ENCODE measurements at places on chromosomes 4 and X.

GRCh38 chr4:5009796-5010195, 9.5 kb downstream of the CYTL1 start:
- no peak for DNase-seq

GRCh38 chrX:147565237-147565636, 346.5 kb upstream of the FMR1 start:
- DNase-seq = no peak

DNA sequence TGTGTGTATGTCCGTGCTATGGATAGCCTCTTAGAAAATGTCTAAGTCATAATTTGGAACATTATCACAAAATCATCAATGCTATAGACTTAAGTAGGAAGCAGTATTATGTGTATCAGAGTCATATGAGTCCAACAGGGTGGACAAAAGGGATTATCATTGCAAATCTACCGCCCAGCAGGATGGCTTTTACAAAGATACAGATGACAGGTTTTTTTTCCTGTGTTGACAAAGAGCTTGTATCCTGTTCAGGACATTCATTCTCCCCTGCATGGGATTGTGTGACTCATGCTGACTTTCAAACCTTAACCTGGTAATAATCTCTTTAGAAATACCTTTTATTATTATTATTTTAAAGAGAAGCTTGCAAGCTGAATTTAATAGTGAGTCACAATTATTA, 310.3 kb upstream of the GNPDA2 start:
- no peak for DNase-seq

GRCh38 chrX:113868177-113868576, 715.7 kb upstream of the HTR2C start:
- no peak for DNase-seq

DNA sequence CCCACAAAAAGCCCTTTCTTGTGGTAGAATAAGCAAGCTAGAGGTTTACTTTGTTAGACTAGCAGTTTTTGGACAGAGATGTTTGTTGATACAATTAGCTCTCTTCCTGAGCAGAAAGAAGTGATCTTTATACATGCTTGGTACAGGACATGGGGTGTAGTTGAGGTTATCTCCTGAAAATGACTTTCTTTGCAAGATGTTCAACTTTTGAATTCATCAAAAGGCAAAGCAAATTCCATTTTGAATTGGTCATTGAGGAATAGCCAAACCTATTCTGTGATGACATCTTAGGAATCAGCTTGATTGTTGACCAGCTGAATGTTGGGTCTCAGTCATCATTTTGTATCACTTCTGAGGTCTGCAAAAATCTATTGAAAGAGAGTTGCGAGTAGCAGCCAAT, 3.8 kb downstream of the CPE start:
- no peak for DNase-seq

GRCh38 chr4:42568610-42569207, 88.2 kb downstream of the ATP8A1 start:
- no peak for DNase-seq

GRCh38 chr4:155906554-155907247, 3.2 kb downstream of the TDO2 start:
- DNase-seq = peak; percentile 68

DNA sequence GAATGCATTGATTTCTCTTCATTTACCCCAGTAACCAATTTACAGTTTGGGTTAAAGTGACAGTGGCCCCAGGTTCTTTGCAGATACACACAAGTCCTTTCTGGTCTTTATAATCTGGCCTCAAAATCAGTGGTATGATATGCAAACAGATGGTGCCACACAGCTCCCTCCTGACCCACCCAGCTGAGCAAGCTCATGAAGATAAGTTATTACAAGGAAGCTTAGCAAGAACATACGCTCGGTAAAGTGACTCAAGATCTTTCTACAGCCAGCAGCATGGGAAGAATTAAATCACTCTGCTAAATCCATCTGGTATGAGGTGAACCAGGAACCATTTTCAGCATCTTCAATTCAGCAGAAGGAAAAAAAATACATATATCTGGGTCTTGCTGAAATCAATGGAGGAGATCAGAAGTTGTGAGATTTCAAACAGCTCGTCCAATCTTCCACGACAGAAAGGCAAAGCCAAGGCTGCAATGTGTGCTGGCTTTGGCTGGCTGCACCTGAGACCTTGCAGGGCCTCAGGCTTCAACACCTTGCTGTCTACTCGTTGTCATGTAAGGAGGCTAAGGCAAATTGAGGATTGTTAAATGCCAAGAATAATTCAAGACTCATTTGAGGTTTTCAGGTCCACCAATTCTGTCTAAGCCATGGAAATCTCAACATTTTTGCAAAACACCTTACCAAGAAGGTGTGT, 28.2 kb downstream of the SEL1L3 start:
- DNase-seq = no peak

GRCh38 chr4:138522366-138522765, 280.2 kb upstream of the SLC7A11 start:
- no peak for DNase-seq

GRCh38 chrX:150167482-150168324, 195.4 kb upstream of the MAMLD1 start:
- DNase-seq = no peak

DNA sequence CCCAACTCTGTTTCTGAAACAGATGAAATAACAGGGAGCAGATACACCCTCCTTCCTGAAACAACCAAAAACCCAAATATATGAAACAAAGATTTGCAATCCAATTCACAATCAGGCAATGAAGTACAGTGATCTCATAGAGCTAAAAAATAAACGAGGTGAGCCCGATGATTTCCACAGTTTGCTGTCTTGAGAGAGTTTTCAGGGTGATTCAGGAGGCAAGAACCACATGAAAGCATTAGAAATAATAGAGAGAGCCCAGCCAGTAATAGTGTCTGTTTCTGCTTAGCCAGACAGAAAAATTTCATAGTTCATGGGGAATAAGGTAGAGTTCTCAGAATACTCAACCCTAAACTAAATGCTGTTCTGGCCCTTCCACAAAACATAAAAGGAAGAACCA, 296.2 kb downstream of the PDHA2 start:
- DNase-seq = no peak

DNA sequence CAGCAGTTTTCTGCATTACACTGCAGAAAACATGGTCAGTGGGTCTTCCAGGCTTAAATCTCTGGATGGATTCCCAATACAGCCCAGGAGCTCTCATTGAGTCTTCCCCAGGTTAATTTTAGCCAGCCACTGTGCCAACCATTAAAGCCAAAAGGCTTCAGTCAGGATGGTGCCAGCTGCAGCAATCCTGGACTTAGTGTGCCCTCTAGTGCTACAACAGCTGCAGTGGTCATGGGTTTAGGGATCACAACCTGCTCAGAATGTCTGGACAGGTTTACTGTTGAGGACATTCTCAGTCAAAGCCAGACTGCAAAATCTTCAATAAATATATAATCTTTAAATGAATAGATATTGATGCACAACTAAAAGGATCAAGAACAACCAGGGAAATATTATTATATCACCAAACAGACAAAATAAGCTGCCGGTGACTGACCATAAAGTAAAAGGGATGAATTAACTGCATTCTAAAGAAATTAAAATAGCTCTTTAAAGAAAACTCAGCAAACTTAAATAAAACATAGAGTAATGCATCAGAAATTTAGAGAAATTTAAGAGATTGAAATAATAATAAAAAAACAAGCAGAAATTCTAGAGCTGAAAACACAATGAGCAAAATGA, 639.9 kb downstream of the SPOCK3 start:
- peak; percentile 49 for DNase-seq

- no peak for DNase-seq
These were observed 476.9 kb upstream of the SLIT2 start for GRCh38 chr4:19774690-19775256.

DNA sequence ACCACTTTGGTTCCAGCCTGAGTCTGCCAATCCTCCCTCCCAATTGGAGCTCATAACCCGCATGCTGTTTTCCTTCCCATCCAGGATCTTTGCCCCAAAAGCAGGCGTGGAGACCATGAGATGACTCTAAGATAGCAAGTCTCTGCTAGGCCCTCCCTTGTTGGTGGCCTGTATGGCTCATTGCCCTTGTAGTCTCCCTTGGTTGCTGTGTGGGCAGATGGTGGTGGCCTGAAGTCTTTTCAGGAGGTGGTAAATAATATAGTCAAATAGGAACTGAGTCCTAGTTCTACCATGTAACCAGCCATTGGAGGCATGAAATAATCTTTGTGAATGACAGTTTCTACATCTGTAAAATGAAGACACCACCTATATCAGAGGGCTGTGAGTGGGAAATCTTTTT, 1.2 kb downstream of the ATP6AP1 start:
- DNase-seq = no peak

- no peak for DNase-seq
These were observed 107.0 kb downstream of the PCDH18 start for GRCh38 chr4:137425281-137425680.

DNA sequence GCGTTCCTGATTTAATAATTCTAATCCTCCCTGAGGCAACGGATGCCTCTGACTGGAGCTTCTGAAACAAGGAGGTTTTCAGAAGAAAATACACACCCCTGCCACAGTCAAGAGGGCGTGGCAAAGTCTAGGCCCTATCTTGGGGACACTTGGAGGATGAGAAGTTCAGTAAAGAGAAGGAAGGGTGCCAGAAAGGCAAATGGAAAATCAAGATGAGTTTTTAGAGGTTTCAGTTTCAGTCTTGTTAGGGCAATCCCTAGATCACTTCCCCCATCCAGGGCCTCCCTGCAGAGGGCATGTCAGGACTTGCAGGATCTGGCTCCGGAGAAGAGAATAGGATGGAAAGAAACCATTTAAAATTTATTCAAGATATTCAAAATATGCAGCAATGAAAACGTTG, 28.5 kb upstream of the FGF2 start:
- no peak for DNase-seq

DNA sequence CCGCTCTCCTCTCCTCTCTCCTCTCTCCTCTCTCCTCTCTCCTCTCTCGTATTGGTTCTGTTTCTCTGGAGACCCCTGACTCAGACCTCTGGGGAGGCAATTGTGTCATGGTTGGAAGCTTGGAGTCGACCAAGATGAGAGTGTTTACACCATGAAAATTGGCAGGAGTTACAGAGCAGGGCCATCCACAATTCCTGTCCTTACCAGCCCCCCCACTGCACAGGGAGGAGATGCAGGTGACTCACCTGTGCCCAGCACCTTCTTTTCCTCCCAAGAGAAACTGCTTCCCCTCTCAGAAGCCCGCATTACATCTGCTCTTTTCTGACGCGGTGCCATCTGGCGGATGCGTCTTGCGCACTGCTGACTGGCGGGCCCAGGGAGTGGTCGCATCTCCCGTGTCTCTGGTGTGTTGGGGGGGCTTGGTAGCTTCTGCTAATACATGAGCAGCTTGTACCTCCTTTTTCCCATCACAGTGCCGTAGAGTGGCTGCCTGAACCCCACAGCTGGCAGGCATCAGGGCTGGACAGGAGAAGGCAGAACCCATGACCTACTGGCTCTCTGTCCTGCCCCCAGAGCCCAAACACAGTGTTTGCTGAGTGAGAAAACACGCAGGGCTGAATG, 31.4 kb upstream of the GPR78 start:
- DNase-seq = no peak

GRCh38 chr4:151782296-151782695, 21.5 kb upstream of the GATB start:
- no peak for DNase-seq

- DNase-seq = no peak
These were observed at the start of gene P2RY8 for GRCh38 chrX:1537031-1537715. TSS of gene P2RY8 (minus strand) at chrX:1537185. CDS start at chrX:1466558, 70,627 bp downstream.

DNA sequence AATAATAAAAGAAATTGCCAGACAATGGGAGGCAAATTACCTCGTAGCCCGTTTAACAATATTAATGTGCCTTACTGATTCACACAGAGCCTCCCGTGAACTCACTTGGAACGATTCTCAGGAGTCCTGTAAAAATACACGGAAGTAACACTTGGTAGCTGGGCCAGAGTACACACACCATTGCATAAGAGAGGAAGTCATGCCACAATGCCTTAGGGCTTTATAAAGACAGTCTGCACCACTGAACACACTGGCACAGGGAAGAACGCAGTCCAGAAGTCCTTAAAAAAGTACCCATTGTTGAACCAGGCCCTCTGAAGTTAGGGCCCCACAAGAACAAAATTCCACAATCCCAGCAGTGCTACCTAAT, 15.1 kb downstream of the SLC2A9 start:
- DNase-seq = peak; percentile 46

- DNase-seq = no peak
These were observed 23.1 kb downstream of the ACSL1 start for GRCh38 chr4:184802697-184803015.

All from right forelimb (tissue), 1 donor.